ENCODE measurements at places on chromosomes 2 and 18.

DNA sequence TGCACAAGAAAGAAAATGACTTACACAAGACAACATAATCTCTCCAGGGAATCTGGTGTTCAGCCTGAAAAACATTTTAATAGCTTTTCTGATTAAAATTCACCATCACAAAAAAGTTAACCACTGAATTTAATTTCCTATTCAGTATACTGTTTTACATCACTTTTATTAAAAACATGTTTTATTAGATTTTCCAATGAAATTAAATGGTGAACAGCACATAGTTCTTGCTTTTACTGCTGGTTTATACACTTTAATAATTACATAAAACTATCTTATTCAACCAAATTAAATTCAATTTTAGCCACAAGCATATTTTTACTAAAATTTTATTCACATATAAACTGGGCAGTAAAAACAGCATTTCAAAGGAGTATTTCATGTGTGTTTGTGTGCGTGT, 138.3 kb downstream of the NOL4 start:
- DNase-seq: no peak

- DNase-seq: no peak
Observed at GRCh38 chr2:239289545-239289944, 111.3 kb downstream of the HDAC4 start.

- DNase-seq: peak; percentile 79
Observed at GRCh38 chr18:61322265-61322873, 10.9 kb upstream of the CDH20 start.

GRCh38 chr2:169768262-169768995, 30.2 kb upstream of the SSB start:
- no peak for DNase-seq

- DNase-seq: no peak
Observed at GRCh38 chr2:109538546-109538945, 75.2 kb downstream of the SEPTIN10 start.

GRCh38 chr2:8544786-8545694, 136.8 kb upstream of the ID2 start:
- DNase-seq: peak; percentile 83

DNA sequence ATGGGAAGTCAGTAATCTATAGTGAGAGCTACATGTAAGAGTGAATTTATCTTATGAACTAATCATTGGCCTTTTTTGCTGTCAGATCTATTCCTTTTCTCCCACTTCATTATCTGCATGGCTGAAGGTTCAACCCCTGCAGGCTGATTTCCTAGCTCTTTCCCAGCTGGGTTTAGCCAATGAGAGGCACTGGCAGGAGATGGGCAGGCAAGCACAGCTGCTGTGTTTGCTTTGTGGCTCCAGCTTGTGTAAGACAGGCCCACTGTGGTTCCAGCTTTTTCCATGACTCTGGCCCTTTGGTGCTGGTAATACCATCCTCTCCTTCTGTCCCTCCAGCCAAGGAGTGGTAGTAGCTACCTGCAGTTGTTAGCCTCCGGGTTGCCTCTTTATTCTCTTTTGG, 248.8 kb downstream of the PLCL1 start:
- no peak for DNase-seq

- DNase-seq: no peak
Observed at GRCh38 chr2:237228281-237228625, 142.6 kb downstream of the COPS8 start.

DNA sequence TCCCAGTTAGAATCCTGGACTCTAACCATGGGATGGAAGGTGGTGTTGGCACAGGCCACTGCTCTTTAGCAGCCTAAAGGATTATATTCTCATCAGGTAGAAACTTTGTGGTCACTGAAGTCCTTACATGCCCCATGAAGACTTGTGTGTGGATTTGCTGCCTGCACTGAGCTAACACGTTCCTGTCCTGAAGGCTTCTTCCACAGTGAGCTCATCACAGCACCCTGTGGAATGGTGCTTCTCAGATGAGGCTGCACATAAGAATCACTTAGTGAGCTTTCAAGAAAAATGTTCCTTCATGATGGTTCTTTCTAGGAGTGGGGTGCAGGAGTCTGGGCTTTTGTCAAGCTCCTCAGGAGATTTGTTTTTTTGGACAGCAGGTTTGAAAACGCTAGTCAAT, 26.8 kb downstream of the STAMBP start:
- DNase-seq: no peak

All from AG08396 (cell line).